ENCODE measurements at places on chromosomes 2 and 18.

- no peak for DNase-seq
Measured at GRCh38 chr18:11544060-11544633, 65.2 kb upstream of the SLC35G4 start.

DNA sequence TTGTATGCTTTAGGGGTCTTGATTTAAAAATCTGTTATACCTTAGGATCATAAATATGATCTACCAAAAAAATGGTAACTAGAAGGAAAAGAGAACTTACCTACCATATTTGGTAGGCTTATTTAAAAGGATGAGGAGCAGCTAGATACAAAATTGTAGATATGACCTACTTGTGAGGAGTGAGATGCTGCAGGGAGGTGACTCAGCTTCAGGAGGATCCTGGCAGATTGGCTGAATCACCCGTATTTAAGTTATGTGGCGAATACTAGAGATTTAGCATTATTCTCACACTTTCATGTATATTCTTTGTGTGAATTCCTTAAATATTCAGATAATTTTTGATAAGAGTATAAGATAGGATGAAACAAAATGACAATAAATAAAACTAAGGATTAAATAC, 657.3 kb upstream of the LINC00305 start:
- no peak for DNase-seq

DNA sequence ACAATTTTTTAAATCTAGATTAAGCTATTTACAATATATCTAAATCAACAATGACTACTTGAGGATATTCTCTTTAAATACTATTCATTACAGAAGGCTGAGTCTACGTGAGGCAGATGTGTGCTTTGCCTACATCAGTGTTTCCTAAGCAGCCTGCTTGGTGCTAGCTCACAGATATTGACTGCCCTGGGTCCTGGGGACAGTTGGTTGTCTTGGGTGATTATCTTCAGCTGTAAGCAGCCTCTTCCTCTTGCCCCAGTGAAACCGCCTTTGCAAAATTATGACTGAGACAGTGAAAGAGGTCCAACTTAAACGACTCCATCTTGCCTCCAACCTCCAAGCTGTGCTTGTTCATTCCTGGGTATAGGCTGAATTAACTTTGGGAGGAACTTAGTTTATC, 39.6 kb upstream of the CCDC88A start:
- DNase-seq = no peak

GRCh38 chr18:941331-941730, 36.7 kb downstream of the ADCYAP1 start:
- no peak for DNase-seq

DNA sequence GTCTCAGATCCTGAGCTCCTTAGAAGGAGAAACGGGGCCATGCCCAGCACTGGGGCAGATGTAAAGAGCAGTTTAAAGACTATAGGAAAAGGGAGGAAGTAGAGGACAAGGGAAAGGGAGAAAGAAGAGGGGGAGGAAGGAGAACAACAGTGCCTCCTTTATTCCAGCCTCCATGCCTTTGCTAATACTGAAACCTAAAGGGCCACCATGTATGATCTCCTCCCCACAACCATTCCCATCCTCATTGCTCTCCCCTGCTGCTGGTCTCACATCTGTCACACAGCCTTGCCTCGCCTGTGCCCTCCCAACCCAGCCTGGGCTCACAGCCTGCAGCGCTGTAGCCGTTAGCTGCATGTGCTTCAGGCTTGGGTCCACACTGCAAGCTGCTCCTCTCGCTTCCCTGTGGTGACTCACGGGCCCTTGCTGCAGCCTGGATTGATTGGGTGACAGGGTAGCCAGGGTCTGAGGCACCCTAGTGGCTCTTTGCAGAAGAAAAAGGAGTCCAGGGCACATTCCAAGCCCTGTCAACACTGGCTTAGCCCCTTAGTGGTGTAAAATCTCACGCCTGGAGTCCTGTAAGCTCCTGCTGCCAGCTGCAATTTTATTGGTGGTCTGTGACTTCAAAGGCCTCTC, 281.9 kb downstream of the SRBD1 start:
- DNase-seq = no peak

DNA sequence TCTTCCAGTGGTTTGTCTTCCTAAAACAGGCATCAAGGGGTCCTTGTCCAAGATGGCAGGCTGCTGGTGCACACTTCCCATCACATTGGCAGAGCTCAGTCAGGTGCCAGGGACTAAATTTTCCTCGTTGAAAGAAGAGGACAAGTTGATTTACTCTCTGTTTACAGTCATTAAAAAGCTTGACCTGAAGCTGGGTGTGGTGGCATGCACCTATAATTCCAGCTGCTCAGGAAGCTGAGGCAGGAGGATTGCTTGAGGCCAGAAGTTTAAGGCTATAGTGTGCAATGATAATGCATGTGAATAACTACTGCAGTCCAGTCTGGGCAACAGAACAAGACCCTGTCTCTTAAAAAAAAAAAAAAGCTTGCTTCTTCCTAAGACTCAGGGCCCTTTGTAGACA, 3.6 kb upstream of the PLB1 start:
- DNase-seq = no peak

GRCh38 chr2:143356336-143356735, 227.1 kb downstream of the ARHGAP15 start:
- DNase-seq = no peak

DNA sequence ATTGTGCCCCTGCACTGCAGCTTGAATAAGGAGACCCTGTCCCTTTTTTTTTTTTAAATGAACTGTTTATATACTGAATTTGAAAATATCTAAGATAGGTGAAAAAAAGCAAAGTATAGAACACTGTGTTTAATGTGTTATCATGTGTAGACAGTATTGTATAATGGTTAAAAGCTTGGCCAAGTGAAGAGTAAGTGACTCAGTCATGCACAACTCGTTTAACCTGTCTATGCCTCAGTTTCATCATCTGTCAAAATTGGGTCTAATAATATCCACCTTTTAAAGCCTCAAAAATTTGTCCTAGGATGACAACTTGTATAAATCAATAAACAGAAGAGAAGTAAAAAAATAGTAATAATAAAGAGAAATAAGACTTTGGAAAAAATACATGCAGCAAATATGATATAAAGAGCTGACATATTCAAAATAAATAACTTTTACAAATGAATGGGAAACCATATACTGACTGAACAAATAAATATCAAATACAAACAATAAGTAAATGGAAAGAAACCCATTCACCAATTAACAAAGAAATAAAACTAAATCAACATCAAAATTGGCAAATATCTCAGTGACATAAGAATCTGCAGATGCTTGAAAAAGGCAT, 113.7 kb downstream of the C2orf74 start:
- no peak for DNase-seq

DNA sequence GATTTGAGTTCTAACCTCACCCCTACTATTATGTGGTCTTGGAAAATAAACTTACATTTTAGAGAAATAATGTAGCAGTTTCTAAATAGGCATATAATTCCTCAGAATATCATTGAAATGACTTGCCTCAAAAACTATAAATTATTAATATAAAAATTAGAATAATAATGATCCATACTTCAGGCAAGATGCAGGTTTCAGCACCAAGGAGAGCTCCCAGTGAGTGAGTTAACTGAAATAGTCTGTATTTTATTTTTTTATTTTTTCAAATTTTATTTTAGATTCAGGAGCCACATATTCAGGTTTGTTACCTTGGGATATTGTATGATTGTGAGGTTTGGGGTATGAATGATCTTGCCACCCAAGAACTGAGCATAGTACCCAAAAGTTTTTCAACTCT, 472.2 kb upstream of the DCC start:
- DNase-seq = no peak

GRCh38 chr2:145221032-145221431, 701.1 kb upstream of the ZEB2 start:
- no peak for DNase-seq

DNA sequence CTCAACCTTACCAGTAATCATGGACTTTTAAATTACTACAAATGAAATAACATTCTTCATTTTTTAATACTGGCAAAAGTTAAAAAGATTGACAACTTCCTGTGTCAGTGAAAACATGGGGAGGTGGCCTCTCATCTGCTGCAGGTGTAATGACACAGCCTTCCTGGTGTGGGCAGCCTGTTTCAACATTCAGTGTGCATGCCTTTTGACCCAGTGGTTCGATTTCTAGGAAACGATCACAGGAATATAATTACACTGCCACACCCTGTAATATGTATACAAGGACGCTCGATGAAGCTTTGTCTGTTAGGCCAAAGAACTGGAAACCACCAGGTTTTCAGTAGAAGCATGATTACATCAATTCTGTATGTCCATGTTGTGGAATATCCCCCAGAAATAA, 68.7 kb downstream of the MTHFD2 start:
- peak; percentile 46 for DNase-seq

- DNase-seq = no peak
Measured at GRCh38 chr2:193428336-193428818, 1233.6 kb upstream of the TMEFF2 start.
